ENCODE measurements at places on chromosomes 7 and 10. TPM values are rescaled to one million over a fixed set of nuclear protein-coding genes. Genes with fewer than 3 reads are reported as not detected.
A peak's percentile ranks its signal among the peaks of the same experiment; 100 is the strongest.

The SLC25A40 gene
- 46.1 TPM for polyA plus RNA-seq

The HOGA1 gene
- polyA plus RNA-seq: 49.0 TPM

The OR2A5 gene
- polyA plus RNA-seq: 0.18 TPM

The ADARB2 gene
- polyA plus RNA-seq: 0.88 TPM

The CPA4 gene
- polyA plus RNA-seq: 0.55 TPM

The TMEM139 gene
- polyA plus RNA-seq: 55.7 TPM

The THNSL1 gene
- 17.4 TPM for polyA plus RNA-seq

The SPAM1 gene
- 0.10 TPM for polyA plus RNA-seq

The TAC1 gene
- 0.95 TPM for polyA plus RNA-seq

The CDK14 gene
- 38.6 TPM for polyA plus RNA-seq

The AS3MT gene
- polyA plus RNA-seq: 21.8 TPM

The MRLN gene
- polyA plus RNA-seq: 0.48 TPM

The TRIM74 gene
- polyA plus RNA-seq: 2.0 TPM

The CYP26C1 gene
- 0.05 TPM for polyA plus RNA-seq

The GSDME gene
- 16.5 TPM for polyA plus RNA-seq

The SNCG gene
- 12.4 TPM for polyA plus RNA-seq

The AMPH gene
- polyA plus RNA-seq: 20.0 TPM

The WDR86 gene
- polyA plus RNA-seq: 38.8 TPM

DNA sequence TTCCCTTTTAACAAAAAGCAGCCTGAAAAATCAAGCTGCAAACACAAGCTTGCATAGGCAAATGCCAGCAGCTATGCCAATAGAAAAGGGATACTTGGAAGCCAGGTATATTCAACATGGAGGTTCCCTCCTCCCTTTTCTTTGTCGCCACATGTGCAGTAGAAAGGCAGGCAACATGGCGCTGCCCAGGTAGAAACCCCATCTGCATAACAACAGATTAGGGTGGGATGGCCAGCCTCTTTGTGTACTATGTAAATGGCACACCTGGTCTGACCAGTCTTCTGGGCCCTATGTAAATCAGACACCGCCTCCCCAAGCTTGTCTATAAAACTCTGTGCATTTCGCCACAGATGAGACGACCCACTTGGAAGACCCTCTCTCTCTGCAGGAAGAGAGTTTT, 58.1 kb downstream of the CCDC3 start:
- no peak for DNase-seq

DNA sequence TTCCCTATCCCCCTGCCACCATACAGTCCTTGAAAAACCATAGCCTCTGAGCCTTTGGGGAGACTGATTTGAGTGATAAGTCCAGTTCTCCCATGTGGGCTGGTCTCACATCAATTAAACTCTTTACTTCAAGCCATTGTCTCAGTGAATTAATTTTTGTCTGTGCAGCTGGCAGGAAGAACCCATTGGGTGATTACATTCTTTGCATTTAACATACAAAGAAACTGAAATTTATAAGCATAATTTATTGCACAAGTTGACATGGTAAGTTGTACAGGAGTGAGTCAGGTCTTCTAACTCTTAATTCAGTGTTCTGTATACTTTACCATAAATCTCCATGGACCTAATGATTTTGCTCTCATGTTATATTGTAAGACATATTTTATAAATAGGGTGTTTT, 1613.0 kb upstream of the LRRTM3 start:
- DNase-seq: no peak

DNA sequence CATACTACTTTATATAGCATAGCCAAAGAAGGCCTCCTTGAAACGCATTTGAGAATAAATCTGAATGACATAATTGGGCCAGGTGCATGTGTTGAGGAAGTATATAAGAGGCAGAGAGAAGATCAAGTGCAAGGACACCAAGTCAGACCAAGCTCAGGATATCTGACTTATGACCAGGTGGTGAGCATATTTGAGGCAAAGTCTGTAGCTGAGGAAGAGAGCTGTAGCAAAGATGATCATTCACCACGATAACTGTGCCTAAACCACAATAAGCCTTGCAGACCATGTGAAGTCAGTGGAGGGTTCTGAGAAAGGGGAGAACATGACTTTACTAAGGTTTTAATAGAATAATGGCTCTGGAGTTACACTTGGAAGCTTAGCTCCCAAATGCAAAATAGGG, 292.3 kb downstream of the SORCS1 start:
- no peak for DNase-seq

GRCh38 chr7:68699090-68699711, 899.1 kb upstream of the AUTS2 start:
- no peak for DNase-seq

DNA sequence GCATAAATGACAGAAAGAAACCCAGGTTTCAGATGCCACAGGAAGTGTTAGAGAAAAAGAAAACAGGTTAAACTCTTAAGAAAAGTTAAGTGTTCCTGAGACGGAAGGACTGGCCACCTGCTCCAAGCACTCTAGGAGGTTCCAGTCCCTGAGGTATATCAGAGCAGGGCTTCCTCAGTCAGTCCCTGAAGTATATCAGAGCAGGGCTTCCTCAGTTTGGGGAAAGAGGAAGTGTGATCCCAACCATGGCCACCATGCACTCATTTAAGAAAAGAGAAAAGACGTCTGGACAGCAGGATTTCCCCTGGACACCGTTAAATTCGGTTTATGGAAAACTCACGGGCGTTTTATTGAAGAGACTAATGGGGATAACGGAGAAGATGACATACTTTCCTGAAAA, 133.4 kb upstream of the PFKP start:
- DNase-seq: no peak

GRCh38 chr10:66604195-66604594, 321.6 kb upstream of the LRRTM3 start:
- no peak for DNase-seq

GRCh38 chr10:49595713-49596492, 14.2 kb upstream of the SLC18A3 start:
- no peak for DNase-seq

- DNase-seq: no peak
These were observed 153.8 kb upstream of the HABP2 start for GRCh38 chr10:113399065-113399464.

- no peak for DNase-seq
These were observed 29.3 kb downstream of the PPP2R2D start for GRCh38 chr10:131930150-131930549.

- no peak for DNase-seq
These were observed 68.0 kb downstream of the CXCL12 start for GRCh38 chr10:44316922-44317215.

GRCh38 chr7:87934699-87935383, 790 bp downstream of the ADAM22 start:
- DNase-seq: peak; percentile 24

GRCh38 chr10:5760515-5760914, 52.7 kb downstream of the GDI2 start:
- no peak for DNase-seq

- no peak for DNase-seq
These were observed 227.0 kb downstream of the ANK3 start for GRCh38 chr10:60162631-60163030.

- no peak for DNase-seq
These were observed 194.6 kb upstream of the TMEM72 start for GRCh38 chr10:44716470-44717015.

DNA sequence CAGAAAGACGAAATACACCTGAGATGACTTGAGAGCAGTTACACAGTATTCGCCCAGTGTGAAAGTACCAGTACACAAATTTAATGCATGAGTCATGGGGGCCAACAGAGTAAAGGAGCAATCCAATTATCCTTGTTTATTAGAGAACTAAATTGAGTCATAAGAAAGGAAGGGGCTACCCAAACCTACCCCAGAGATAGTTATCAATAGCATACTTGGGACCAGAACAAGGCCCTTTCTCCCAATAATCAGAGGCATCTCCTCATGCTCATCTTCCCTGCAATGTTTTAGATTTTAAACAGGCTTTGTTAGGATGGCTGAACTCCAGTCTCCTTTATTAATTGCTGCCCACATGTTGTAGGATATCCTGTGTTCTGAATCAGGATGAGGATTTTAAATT, 239.7 kb upstream of the LRGUK start:
- no peak for DNase-seq

DNA sequence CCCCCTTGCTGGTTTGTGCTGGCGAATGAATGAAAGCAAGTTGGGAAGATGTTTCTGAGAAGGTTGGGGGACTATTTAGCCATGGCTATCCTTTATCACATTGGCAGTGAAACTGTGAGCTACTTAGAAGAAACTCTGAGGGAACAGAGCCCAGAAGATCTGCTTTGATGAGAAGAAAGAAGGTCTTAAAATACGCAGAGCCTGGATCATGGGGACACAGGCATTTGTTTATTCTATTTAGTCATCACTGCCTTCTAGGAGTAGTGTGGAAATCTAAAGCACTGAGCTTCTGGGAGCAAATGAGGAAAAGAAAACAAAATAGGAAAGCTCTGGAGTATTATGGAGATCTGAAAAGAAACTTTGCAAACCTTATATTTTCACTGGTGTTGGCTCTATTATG, 28.5 kb downstream of the CPED1 start:
- DNase-seq: no peak

DNA sequence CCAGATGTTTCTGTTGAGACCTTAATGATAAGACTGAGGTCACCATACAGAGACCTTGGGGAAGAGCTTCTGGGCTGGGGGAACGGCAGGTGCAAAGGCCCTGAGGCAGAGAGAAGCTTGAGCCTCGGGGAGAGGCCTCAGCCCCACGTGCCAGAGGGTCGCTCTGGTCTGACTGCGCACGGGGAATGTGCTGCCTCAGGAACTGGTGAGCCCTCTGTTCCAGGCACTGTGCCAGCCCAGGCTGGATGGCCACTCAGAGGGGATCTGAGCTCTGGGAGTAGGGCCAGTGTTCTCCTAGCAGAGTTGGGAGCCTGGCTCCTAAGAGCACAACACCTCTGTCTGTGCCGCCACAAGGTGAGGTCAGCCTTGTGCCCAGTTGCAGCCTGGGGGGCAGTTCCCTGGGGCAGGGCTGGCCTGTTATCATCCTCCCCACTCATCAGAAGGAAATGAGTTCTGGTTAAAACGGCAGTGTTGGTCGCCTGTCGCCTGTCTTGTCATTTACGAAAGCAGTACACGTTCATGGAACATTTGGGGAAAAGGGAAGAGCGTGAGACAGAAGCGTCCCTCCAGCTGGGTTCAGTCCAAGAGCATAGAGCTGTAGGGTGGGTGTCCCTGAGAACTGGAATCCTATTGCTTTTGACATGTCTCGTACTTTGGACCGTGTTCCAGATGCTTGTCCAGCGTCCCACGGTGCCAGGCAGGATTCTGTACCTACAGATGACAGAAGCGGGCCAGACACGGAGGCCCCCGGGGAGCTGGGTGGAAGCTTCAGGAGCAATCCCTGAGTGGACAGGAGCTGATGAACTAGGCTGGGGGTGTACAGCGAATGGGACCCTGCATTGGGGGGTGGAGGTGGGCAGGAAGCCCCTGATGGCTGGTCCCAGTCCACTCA, 4.3 kb downstream of the TTYH3 start:
- DNase-seq: no peak

- DNase-seq: no peak
These were observed 392.9 kb downstream of the SUGCT start for GRCh38 chr7:40527723-40528122.

DNA sequence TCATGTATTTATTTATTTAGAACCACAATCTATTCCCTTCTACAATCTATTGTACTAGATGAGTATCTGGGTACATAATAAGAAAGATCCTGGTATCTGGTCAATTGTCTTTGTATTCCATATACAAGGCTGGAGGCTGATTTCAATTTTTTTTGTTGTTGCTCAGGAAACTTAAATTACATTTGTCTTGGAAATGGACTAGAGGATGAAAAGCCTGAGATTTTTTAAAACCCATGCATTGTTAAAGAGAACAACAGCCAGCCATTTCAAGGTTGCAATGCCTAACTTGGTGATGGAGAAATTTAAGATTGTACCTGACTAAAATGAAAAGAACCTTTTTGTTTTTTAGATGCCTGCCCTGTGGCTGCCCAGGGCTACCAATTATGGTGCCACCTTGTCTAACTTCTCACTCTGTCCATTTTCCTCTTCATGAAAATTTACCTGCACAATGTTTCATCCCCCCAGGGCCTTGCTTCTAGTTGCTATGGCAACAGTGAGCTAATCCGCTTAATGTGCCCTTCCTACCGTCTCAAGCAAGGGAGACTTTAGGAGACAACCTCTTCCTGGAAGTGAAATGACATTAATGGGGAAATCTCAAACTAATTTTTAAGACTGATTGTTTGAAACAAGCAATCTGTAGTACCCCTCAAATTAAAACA, 203.7 kb upstream of the PHYHIPL start:
- no peak for DNase-seq

GRCh38 chr7:142796501-142797390, 26.0 kb downstream of the PRSS2 start:
- no peak for DNase-seq

GRCh38 chr7:18003286-18003994, 24.2 kb downstream of the PRPS1L1 start:
- DNase-seq: peak; percentile 45

- no peak for DNase-seq
These were observed 362.9 kb upstream of the NUPR2 start for GRCh38 chr7:56479136-56479535.

DNA sequence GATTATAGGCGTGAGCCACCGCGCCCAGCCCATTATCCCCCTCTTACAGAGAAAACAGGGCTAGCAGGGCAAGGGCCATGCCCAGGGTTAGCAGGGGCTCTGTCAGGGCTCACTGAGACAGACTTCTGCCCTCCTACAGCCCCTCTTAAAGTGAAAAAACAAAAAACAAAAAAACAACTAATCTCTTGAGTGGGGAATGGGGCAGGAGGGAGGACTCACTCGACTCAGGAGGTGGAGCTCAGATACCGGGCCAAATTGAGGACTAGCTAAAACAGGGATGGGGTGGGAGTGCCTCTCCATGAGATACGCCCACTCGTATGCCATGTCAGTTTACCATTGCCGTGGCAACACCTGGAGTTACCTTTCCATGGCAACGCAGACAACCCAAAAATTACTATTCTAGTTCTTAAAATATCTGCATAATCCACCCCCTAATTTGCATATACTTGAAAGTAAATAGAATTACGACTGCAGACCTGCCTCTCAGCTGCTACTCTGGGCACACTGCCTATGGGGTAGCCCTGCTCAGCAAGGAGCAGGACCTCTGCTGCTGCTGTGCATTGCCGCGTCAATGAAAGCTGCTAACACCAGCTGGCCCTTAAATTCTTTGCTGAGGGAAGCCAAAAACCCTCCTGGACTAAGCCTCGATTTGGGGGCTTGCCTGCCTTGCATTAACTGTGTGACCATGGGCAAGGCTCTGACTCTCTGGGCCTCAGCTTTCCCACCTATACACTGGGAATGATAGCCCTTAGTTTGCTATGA, 13.4 kb downstream of the SSC4D start:
- no peak for DNase-seq

DNA sequence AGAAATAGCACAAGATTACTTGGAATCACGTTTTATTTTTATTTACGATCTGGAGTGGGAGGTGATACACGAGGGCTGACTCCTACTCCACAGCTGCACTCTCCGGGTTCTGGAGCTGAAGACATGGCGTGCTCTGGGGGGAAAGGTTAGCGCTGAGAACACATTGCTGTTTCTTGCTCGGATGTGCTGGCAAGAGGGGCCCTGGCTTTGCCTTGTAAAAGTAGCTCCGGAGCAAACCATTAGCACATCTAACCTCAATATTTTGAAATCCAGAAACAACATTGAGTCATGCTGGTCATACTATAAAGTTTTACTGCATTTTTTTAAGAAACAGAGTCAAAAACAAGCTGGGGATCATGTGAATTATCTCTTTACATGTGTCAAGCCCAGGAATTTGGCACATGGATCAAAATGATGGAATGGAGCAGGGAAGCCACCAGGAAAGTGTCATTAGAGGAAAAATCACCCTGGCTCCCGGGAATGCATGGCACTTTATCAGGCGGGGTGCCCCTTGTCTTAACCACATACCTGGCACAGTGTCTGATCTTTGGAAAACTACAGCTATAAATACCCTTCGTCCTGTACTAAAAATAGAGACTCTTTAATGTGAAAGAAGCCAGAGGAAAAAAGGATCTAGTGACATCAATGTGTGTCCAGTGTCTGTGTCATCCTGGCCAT, 31.6 kb upstream of the LYZL1 start:
- peak; percentile 66 for DNase-seq

Data from left kidney (tissue), 8 donors.